ENCODE measurements at places on chromosomes 7 and 10. TPM values are rescaled to one million over a fixed set of nuclear protein-coding genes. Genes with fewer than 3 reads are reported as not detected.

DNA sequence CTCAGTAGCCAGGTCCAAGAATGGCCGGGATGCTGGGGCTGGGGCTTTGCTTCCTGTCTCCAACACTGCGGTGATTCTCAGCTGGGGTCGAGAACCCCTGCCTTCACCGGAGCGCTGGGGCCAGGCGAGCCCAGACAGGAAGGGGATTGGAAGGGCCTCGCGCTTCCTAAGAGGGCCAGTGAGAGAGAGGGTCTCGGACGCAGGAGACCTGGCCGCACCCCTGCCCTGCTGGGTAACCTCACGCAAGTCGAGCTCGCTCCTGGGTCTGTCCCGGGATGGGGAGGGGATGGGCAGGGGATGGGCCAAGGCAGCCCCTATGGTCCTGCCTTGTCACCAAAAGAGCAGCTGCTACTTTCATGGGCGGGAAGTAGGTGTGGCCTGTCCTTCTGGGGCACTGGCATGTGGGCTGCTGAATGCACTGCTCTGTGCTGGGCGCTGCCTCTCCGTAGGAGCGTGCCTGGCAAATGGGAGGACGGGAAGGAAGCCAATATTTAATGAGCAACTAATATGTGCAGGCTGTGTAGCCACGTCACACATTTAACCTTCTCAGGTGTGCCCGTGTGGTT, 20.0 kb downstream of the KCNK18 start:
- H3K4me3 ChIP-seq: peak overlapping the region; percentile 82
- no peaks in the 10 kb centered on the region for H3K36me3 ChIP-seq
- no peak for DNase-seq
- H3K4me1 ChIP-seq: no peaks in the 10 kb centered on the region

DNA sequence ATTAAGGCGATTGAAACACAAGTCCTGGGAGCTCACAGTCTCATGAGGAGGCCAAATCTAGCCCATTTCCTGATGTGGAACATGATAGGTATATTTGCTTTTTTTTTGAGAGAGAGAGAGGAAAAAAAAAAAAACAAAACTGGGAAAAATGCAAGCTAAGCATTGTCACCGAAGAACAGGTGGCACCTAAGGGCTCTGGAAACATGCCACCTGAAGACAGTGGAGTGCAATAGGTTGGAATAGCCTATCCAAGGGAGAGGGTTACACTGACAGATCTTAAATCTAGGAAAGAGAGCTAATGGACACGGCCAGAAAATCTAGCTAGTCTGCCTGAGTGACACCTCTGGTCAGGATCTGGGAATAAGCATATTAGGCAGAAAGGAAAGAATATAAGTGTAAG, 110.2 kb downstream of the SRI start:
- no peak overlapping the region for H3K27ac ChIP-seq
- H3K27me3 ChIP-seq: peaks cover 4% of the 10 kb centered on the region
- no peaks in the 10 kb centered on the region for H3K4me1 ChIP-seq
- H3K4me3 ChIP-seq: no peak overlapping the region
- DNase-seq: no peak
- no peaks in the 10 kb centered on the region for H3K36me3 ChIP-seq

DNA sequence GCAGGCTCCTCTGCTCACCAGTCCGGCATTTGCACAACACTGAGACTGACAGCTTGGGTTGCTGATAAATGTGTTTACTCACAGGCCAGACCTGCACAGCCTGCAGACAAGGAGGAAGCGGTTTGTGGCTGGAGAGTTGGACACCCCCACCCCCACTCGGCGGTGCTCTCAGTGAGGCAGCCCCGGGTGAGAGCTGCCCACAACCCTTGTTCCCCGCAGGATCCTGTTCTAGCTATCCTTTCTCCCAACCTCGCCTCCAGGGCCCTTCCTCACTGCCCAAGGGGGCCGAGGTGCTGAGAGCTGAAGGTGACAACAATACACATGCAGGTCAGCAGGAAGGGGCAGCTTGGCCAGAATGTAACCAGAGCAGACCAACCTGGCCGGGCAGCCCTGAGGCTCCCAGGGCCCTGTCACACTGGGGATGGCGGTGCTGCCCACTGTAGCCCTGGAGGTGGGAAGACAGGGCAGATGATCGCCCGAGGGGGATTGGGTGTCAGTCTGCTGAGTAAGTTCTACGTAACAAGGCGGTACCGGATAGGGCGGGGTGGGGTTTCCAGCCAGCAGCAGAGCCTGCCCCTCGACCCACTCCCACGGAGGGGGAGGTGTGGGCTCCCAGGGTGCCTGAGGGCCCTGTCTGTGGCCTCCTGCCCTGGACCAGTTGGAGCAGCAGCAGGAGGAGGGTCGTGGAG, 2.1 kb upstream of the ADAM8 start:
- H3K36me3 ChIP-seq: peaks cover 1% of the 10 kb centered on the region
- peak overlapping the region; percentile 94 for H3K27ac ChIP-seq
- peak; percentile 58 for DNase-seq
- H3K27me3 ChIP-seq: no peaks in the 10 kb centered on the region
- peak overlapping the region; percentile 84 for H3K4me3 ChIP-seq

GNGT1 gene
- total RNA-seq: not detected
